Hypothalamus (tissue), 51 donors: ENCODE measurements at places on chromosomes 5 and 9.

DNA sequence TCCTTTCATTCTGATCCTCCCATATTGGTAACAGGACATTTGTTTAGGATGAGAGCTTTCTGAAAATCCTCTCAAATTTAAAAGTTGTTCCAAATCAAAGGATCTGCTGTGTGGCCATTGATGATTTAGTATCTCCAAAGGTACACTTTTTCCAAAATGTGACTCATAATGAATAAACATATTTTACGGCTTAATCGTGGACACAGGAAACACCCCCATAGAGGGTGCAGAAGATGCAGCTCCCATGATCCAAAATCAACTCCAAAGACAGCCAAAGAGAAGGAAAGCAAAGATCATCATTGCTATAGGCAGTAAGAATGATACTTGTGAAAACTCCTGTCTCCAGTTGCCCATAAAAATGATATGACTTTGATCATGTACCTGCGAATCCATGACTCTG is 239.7 kb downstream of the PIK3R1 start:
- DNase-seq, result no peak

DNA sequence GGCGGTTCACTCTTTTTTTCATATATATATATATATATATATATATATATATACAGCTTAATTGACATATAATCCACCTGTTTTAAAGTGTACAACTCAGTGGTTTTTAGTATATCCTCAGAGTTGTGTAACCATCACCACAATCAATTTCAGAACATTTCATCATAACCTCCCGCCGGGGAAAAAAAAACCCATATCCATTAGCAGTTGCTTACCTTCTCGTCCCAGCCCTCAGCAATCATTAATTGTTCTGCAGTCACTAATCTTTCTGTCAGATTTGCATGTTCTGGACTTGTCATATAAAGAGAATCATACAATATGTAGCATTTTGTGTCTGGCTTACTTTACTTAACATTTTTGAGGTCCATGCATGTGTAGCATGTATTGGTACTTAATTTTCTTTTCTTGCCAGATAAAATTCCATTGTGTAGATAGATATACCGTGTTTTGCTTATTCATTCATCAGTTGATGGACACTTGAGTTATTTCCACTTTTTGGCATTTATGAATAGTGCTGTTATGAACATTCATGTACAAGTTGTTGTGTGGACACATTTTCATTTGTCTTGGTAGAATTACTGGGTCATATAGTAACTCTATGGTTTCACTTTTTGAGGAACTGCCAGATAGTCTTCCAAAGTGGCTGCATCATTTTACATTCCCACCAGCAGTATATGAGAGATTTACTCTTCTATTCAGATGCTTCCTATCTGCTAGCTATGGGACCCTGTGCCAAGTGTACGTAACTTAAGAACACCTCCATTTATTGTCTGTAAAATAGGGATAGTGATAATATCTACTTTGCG is 3.5 kb upstream of the RNF145 start:
- no peak for DNase-seq

DNA sequence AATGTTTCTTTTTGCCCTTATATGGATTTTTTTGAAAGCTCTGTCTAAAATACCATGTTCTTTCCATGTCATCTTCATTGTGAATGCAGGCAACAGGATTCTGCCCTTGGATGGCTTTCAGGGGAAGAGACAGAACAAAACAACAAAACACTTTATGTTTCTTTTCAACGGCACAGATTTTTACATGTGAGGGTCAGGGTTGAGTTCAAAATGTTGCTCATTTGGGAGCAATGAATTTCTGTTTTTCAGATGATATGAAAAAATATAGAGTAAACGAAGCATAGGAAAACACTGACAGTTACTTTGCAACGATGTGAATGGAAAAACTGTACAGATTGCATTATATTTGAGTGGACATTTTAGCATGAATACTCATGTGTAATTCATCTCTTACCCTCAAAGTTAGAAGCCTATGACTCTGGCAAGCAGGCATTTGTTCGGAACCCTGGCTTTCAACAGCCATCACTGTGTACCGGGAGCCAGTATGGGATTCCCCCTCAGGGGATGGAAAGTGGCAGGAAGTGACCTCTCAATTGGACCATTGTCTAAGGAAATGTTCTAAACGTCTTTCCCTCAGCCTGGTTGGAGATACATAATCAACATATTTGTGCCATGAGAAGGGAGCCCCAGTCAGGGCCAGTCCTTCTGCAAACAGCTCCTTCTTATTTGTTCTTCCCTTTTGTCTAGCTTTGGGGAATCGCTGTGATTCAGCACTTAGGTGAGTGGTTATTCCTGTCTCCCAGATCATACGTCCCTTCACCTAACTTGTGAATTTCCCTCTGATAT is 153.9 kb upstream of the MEF2C start:
- DNase-seq, result no peak

DNA sequence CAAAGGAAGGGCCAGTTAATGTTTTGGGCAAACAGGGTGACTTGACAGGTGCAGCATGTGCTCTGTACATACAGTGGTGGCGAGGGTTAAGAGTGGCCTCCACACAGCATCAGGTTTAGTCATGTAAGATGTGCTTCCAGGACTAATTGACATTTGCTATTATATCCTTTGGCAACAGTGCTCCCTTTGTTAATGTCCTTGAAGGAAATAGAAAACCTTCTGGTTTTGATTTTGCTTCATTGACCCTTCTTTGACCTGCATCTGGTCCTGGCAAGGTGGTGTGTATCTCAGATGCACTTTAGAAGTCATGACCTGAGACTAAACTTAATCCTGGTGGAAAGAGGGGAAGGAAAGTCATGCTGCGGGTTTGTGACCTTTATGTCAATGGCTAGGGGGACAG is 440.0 kb downstream of the ENC1 start:
- no peak for DNase-seq

DNA sequence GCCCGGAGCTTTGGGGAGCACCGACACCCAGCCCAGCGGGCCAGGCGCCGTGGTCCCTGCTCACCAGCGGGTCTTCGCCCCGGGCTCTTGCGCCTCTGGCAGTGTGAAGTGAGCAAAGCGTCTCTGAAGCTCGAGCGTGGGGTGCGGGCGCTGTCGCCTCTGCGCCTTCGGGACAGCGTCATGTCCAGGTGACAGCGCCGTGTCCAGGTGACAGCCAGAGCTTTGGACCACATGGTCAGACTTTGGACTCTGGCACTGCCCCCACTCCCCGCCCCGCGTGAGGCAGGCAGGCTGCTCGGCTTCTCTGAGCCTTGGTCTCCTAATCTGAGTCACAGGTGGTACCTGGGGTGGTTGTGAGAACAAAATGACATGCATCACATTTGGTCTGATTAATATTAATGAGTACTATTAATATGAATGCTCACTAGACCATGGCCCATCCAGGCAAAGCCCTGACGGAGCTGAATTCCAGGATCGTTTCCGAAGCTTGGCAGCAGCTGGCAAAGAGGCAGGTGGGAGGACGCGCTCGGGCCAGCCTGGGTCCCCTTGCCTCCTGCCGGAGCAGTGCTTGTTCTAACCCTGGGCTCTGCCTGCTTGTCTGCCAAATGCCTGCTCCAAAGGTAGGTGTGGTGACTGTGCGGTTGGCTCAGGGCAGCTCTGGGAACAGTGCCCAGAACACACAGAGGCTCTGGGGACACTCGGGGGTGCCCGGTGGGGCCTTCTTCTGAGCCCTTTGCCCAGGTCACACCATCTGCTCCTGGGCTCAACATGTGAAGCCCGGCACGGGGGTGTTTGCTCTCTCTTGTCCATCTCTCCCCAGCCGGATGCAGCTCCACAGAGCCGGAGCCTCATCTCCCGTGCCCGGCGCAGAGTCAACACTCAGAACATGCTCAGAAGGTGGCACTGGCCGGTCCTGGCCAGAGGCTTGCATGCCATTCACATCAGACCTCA is 157.1 kb downstream of the OLFM1 start:
- no peak for DNase-seq

GRCh38 chr5:6676702-6677101 is 36.5 kb upstream of the TENT4A start:
- DNase-seq, result no peak

DNA sequence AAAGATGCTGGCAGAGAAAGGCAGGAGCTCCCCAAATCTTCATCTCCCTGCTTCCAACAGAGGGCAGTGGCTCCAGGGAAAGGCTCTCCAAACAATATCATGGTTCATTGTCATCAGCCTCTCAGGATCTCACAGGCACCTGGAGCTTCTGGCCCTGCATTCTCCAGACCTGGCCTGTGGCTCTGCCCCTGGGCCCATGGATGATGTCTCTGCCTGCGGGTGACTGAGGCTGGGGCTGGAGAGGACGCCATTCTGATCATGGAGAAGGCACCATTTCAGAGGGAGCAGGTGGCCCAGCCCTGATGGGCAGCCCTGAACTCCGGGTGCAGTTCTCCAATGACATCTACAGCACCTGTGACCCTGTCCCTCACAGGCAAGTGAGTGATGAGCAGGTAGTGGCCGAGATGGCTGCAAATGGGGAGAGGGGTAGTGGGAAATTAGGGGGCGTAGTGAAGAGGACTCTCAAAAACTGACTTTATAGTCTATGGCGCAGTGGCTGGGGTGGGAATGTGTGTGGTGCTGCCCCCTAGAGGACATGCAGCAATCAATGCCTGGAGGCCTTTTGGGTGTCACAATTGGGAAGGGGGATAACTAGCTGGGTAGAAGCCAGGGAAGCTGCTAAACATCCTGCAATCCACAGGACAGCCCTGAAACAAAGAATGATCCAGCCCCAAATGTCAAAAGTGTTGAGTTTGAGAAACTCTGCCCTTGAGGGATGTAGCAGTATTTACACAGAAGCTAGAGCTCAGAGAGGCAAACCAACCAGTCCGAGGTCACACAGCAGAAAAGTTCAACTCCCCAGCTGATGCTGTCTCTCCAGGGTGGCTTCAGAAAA is 3.2 kb downstream of the SH3PXD2B start:
- no peak for DNase-seq

- DNase-seq, result no peak
Measured at GRCh38 chr5:60295423-60295822, 401.9 kb upstream of the PDE4D start.

GRCh38 chr9:108316066-108316465 is 539.7 kb downstream of the ACTL7B start:
- no peak for DNase-seq

DNA sequence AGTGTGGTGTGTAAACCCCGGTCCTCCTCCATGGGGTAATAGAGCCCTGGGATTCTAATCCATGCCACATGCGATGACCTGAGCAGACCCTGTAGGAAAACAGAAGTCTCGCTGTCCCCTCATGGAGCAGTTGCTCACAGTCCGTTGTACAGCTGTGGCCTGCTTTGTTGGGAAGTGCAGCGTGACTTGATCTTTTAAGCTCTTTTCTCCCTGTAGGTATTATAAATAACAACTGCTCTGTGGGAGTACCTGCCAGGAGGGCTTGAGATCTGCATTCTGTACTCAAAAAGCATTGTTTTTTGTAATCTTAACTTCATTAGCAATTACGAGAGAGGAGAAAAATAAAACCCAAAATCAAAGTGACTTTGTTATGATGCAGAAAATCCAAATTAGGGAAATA is 17.3 kb downstream of the MEGF10 start:
- no peak for DNase-seq

GRCh38 chr9:121770415-121771273 is 119.2 kb downstream of the DAB2IP start:
- DNase-seq, result no peak

GRCh38 chr9:136439481-136440408 is at the start of gene INPP5E:
TSS of gene INPP5E (minus strand) at chr9:136439845. CDS start at chr9:136439419, 426 bp downstream.
- peak; percentile 20 for DNase-seq

DNA sequence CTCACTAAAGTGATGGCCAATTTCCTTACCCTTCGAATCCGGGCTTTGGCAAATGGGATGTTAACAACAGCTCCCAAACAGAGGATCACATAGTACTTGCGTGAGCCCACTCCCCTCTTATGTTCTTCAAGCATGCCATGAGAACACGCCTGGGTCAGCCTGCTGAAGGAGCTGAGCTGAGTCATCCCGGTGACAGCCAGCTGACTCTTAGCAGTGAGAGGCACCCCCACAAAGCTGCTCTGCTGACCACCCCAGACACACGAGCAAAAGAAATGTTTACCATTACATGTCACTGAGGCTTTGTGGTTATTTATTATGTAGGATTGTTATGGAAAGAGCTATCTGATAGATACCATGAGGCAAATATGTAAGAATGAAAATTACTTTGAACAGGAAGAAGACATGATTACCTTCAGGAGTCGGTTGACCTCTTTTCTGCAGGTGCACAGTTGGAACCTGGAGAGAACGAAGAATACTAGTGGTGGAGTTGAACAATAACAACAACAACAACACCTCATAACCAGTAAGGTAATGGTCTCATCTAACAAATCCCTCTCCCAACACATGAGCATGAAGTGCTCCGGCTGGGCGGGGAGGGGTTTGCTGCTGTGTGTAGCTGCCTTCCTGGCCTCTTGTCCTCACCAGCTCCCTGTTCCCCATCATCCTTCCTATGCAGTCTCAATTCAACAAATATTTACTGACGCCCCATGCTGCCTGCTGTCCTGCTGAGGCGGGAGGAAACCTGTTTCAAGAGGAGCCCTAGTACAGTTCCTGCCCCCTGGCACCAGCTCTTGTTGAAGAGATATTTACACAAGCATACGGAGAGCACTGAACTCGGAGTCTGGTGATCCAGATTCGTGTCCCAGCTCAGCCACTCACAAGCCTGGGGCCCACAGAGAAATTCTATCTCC is 69.4 kb upstream of the LHFPL2 start:
- DNase-seq, result no peak

DNA sequence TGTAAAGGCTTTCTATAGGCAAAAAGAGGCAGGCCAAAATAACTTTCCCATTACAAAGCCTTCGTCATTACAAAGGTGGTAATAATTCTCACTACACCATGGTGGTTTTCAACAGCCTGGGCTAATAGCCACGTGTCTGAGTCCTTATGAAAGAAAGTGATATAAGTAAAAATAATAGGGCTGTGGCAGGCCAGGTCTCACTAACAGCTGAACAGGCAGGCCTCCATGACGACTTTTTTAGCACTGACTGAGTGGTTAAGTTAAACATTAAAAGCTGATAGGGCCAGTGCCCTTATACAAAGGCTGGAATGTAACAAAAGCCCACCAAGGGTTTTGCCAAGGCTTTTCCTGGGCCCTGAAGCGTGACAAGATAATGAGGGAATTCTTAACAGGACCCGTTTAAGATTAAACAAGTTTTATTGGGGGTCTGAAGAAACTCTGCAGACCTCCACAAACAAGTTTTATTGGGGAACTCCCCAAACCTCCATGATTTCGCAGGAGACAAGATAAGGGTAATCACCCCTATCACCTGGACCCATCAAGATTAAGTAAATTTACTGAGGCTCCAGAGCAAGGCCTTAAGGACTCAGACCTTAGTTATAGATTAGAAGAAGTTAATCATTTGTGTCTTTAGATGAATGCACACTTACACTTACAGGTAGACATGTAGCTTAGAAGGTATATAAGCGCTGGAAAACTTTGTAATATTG is 412.9 kb downstream of the CHSY3 start:
- no peak for DNase-seq

- DNase-seq, result peak; percentile 13
Measured at GRCh38 chr5:17381932-17382331, 116.1 kb upstream of the TAF11L2 start.

DNA sequence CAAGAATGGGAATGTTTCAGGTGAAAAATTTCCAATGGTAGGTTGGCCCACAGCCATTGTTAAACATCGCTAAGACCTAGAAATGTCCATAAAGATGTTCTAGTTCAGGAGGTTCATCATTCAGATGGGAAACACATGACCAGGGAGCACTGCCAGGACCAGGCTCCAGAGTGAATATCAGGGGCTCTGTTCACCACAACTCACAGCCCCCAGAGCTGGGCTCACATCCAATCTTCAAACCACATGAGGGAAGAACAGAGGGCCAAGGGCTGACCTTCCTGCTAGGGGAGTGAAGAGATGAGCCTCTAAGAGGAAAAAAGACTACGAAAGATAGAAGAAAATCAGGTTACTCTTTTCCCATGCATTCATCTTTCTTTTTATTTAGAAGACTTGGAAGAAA is 205.8 kb downstream of the SEMA5A start:
- DNase-seq, result no peak
